ENCODE measurements at places on chromosomes 1 and 21.
A peak's percentile ranks its signal among the peaks of the same experiment; 100 is the strongest.

- DNase-seq: no peak
Observed at GRCh38 chr21:39531840-39532239, 80.1 kb downstream of the SH3BGR start.

- no peak for DNase-seq
Observed at GRCh38 chr1:232764458-232765251, 40.6 kb upstream of the MAP10 start.

- DNase-seq: no peak
Observed at GRCh38 chr1:10910681-10911489, 101.6 kb upstream of the TARDBP start.

DNA sequence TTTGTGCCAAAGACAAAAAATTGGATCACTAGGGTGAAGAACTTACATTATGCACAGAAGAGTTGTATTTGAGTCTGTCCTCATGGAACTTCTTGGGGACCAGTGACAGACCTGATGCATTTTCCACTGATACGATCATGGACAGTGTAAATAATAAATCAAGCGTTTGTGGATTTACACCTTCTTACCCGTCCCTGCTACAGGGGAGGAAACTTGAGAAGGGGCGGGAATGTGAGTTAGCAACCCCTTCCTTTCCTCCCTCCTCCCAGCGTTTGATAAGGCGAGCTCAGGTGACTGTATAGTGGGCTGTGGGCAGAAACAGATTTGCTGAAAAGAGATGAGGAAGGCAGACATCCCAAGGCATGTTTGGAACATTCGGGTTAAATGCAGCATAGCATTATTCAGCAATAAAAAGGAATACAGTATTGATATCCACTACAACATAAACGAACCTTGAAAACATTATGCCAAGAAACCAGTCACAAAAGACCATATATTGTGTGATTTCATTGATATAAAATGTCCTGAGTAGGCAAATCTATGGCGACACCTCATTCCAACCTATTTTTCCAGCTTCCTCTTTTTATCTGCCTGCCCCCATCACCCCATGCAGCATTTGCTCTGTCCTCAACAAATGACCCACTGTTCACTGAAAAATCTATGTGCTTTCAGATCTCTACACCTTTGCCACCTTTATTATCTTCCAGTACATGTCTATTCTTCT, 128.7 kb downstream of the ZZZ3 start:
- DNase-seq: no peak

DNA sequence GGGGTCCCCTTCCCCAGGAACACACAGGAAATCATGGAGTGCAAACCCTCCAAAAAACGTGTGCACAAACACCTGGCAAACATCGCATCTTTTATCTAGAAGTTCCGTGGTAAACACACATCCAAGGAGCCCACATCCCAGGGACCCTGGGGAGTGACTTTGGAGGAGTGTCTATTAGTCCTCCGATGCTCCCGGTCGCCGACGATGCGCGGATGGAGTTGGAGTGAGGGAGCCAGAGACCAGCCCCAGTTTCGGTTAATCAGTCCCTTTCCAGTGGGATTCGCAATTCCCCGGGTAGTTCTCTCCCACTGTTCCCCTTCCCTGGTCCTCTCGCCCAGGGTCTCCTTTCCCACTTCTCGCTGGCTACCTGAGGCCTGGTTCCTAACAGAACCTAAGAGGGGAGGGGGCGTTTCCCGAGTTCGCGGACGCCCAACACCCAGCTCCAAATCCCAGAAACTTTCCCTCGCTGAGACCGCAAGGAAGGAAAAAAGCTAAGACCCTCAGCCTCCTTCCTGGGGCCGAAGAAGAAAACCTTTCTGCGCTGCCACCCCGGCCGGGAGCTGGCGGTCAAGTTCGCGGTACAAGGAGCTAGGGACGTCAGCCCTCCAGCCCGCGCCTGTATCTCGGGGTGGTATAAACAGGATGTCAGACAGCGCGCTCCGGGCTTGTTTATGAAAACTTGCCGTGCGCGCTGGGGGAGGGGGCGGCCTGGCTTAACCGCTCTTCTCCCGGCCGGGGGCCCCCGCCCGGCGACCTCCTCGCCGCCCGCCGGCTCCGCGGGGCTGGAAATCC, 787 bp downstream of the JAK1 start:
- peak; percentile 75 for DNase-seq

GRCh38 chr1:33532250-33532649, 59.8 kb downstream of the ZSCAN20 start:
- DNase-seq: no peak

DNA sequence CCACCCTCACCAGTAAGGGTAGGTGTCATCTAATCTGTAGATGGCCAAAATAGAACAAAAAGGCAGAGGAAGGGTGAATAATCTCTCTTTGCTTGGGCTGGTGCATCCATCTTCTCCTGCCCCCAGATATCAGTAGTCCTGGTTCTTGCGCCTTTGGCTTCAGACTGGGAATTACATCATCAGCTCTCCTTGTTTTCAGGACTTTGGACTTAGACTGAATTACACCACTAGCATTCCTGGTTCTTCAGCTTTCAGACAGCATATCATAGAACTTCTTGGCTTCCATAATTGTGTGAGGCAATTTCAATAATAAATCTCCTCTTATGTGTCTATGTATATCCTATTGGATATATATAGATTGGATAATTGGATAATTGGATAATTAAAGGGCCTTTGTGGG, 403.0 kb upstream of the USP24 start:
- DNase-seq: no peak

GRCh38 chr1:74420467-74420866, 91.9 kb downstream of the LRRC53 start:
- DNase-seq: no peak
